Epithelial cell of esophagus (primary cell): ENCODE measurements at places on chromosomes 3 and 15.

DNA sequence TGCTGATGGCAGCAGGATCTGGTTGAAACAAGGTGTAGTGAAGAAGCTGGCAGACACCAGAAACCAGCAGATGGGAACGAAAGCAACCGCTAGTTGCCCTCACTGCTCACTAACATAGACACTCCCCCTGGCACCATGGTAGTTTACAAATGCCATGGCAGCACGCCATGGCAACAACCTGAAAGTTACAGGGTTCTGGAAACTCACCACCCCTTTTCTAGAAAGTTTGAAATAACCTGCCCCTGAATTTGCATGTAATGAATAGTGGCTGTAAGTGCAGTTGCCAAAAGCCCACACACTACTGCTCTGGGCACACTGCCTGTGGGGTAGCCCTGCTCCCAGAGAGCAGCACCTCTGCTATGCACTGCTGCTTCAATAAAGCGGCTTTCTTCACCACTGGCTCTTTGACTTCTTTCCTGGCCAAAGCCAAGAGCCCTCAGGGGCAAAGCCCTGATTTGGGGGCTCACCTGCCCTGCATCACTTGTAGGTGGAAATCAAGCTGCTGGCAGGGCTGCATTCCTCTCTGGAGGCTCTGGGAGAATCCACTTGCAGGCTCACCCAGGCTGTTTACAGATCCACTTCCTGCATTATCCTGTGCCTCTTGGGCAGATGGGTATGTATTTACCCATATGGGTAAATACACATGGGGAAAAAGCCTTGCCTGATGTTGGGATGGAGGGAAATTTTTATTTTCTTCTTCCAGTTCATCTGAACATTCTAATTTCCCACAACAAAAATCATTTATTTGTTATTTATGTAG lies 2.0 kb upstream of the GP9 start:
- DNase-seq, result peak; percentile 16

- no peak for DNase-seq
These were observed 20.7 kb downstream of the GRIP2 start for GRCh38 chr3:14519406-14519805.

DNA sequence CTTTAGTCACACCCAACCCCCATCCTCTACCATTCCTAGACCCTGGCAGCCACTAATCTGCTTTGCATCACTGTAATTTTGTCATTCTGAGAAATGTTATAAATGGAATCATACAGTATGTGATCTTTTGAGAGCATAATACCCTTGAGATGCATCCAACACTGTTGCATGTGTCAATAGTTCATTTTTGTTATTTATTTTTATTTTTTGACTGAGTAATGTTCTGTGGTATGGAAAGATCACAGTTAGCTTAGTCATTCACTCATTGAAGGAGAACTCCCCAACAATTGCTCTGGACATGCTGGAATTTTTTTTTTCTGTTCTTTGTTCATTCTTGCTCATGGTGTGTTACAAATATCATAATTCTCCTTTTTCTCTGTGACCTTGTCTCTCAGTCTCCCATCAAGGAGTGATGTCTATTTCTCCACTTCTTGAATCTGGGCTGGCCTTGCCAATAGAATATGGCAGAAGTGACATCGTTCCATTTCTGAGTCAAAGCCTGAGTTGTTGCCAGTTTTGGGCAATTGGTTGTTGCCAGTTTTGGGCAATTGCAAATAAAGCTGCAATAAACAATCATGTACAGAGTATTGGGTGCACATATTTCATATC lies 6.8 kb upstream of the ADPGK start:
- DNase-seq, result no peak

GRCh38 chr15:93202405-93202804 lies 113.4 kb upstream of the RGMA start:
- DNase-seq, result no peak

DNA sequence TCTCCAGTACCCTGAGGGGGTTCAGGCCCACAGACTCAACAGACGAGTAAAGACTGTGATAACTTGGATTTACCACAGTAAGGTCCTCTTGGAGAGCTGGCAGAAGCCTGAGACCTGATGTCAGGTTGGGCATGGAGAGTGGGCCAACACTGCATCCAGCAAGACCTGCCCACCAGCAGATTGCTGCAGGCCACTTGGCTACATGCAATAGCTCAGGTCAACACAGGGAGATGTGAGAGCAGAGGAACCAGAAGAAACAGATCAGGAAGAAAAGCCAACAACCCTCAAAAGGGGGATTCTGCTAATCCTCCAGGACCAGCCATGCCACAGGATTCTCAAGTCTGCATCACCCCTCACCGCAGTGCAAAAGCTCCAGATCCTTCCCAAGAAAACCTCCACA lies 1.7 kb upstream of the IP6K1 start:
- no peak for DNase-seq

GRCh38 chr3:65886391-65886790 lies 152.3 kb downstream of the MAGI1 start:
- no peak for DNase-seq

DNA sequence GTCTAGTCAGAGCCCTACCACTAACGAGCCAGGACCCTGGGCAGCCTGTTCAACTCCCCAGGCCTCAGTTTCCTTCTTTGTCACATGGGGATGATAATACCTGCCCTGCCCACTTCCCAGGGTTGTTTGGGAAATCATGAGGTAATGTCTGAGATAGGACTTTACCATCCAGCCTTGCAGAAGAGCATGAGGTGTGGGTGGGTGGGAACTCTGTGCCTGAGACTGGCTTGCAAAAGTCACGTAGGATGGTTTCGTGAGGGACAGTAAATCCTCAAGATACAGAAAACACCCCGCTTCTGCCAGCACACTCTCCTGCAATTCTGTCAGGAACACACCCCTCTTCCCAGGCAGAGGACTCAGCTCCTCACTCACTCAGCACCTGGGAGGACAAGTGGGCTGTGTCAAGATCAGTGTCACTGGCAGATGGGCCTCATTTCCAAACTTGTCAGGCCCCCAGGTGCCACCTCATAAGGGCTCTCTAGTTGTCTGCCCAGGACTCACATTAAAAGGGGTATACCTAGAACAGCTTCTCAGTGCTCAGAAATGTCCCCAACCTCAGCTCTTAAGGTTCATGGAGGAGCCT lies 58.4 kb downstream of the DAPK2 start:
- no peak for DNase-seq

DNA sequence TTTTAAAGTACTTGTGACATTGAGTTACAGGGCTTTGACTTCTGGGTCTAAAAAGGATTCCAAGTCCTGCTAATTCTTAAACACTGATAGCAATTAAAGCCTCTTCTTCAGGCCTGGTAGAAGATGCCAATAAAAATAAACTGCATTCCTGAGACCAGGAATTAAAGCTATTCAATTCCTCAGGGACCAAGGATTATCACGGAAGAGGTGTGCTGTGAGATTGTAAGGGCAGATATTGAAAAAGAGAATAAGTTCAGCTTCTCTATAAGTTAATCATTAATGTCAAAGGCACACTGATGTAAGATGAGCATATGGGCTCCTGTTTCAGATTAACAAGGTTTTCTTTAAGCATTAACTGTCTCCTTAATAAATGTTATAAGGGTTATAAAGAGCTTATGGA lies 611.3 kb downstream of the SI start:
- DNase-seq, result no peak

DNA sequence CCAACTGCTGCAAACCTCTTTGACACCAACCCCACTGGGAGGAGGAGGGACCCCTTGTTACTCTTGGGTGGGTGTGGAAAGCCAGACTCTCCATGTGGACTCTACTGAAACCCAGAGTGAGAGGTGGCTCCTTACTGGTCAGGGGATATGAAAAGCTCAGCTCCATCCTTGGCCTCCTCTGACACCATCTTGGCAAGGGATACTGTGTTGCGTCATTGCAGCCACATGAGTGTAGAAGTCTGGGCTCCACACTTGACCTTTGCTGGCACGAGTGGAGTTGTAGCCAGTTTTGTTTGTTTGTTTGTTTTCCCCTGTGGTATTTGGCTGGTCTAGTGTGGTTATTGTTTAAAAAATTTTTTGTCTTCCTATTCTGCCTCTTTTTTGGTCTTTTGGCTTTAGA lies 289.1 kb downstream of the GAP43 start:
- DNase-seq, result no peak

GRCh38 chr15:73926219-73927002 lies at the start of gene LOXL1:
TSS of gene LOXL1 (plus strand) at chr15:73926462. CDS start at chr15:73926784, 322 bp downstream.
- DNase-seq, result peak; percentile 83

- DNase-seq, result no peak
These were observed 9.1 kb upstream of the C3orf22 start for GRCh38 chr3:126567696-126568438.

DNA sequence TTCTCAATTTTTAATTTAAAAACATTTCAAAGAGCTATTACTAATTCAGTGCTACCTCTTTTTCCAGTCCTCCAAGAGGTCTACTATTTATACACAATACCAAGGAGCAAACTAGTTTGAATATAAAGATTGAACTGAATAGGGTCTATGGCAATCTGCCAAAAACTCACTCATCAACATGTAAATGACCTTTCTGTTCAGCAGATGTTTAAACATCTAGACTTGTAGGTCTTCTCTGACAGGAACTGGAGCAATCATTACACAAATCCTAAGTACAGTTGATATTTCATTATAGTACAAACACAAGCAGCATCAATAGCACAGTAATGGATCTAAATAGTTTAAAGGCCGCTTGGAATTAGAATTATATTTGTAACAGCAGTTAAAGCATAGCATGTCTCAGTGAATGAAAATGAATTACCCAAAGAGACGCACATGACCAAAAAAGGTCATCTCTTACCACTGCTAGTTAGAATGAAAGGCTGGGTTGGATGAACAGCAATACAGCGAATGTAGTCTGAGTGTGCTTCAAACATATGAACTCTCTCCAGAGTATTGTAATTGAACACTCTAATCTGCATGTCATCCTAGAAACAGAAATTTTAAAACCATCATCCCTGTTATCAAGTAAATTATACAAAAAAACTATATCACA lies 10.7 kb downstream of the COPB2 start:
- peak; percentile 4 for DNase-seq

- DNase-seq, result no peak
These were observed 152.9 kb downstream of the IL1RAP start for GRCh38 chr3:190666821-190667220.

GRCh38 chr15:31465083-31465955 lies 138.7 kb downstream of the KLF13 start:
- DNase-seq, result peak; percentile 98

GRCh38 chr3:28860307-28860706 lies 420.6 kb upstream of the RBMS3 start:
- no peak for DNase-seq

- no peak for DNase-seq
These were observed 566.3 kb downstream of the NR2F2 start for GRCh38 chr15:96896766-96897165.

DNA sequence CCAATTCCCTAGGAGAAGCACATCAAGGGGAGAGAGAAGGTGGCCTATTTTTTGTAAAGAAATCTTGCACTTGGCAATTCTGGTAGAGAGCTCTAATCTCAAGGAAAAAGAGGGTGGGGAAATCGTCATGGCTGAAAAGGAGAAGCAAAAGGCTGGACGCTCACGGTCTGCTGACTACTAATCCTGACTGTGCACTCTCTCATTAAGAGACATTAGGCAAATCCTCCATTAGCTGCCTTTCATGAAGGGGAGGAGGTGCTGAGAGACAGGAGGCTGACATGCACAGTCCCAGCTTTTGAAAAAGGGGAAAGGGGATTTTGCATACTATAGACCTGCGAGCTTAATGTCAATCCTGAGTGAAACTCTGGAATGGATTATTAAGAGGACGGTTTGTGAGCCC lies 170.0 kb downstream of the NR2F2 start:
- no peak for DNase-seq

- no peak for DNase-seq
These were observed 19.3 kb upstream of the NTRK3 start for GRCh38 chr15:88275804-88276203.

DNA sequence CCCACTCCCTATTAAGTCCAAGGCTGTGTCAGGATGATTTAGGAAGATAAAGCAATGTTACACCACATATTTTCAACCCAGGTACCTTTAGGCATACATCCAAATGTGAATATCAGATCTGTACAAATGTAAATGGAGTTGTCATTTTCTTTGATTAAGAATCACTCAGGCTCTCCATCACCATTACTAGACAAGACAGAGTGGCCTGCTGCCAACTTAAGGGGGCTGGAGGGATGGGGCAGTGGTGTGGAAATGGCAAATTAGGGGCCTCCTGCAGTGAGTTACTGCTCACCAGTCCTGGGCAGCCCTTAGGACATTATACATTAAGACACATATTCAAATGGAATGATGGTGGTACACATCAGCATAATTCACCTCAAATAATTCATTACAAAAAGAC lies 211.0 kb downstream of the TNIK start:
- DNase-seq, result no peak

- DNase-seq, result no peak
These were observed 1.6 kb downstream of the FAM174B start for GRCh38 chr15:92653836-92654539.

GRCh38 chr15:72892986-72893385 lies 109.4 kb upstream of the ADPGK start:
- no peak for DNase-seq

DNA sequence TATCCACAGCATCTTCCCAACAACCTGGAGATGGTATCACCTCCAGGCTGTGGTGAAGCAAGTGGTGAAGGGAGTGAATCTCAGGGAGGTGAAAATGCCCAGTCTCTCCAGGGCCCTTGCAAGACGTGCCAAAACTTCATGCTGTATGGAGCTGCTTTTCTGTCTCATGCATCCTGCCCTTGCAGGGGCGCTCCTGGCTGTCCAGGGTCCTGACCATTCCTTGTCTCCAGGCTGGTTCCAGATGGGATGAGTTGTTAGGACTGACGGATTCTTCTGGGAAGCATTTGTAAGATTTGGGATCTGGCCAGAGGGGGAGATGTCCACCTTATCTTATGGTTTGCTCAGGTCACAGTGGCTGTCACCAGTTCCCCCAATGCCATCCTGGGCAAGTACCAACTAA lies 15.8 kb downstream of the TGM4 start:
- no peak for DNase-seq

DNA sequence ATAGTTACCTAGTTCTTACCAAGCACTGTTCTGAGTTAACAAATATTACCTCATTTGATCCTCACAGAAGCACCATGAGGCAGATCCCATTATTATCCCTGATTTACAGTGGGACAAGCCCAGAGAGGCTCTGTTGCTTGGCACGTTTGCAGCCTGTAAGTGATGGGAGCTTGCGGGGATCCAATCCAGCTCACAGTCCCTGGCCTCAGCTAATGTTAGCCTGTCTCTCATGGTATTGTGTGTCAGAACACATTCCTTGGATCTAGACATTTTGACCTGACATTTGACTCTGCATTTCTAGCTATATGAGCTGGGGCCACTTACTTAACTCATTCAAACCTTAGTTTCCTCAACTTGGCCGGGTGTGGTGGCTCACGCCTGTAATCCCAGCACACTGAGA lies 246.9 kb upstream of the LRTM1 start:
- no peak for DNase-seq

GRCh38 chr15:74829486-74829885 lies 3.1 kb downstream of the CPLX3 start:
- peak; percentile 48 for DNase-seq
